ENCODE measurements at places on chromosomes 5 and 9.
A peak's percentile ranks its signal among the peaks of the same experiment; 100 is the strongest.

DNA sequence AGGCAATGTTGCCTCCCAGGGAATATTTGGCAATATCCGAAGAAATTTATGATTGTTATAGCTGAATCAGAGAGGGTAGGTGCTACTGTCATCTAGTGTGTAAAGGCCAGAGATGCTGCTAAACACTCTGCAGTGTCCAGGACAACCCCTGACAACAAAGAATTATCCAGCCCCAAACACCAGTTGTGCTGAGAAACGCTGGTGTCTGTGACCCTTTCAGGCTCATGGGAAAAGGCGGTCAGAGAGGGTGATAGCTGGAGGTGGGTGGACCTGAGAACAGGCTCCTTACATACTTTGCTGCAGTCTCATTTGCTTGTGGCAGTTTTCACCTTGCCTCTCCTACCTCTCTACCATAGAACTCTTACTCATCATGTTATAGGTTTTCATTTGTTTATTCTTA, 295.3 kb upstream of the DMRT1 start:
- no peak for DNase-seq

GRCh38 chr5:159174511-159175168, 34.7 kb downstream of the RNF145 start:
- no peak for DNase-seq

- peak; percentile 58 for DNase-seq
These were observed 107.4 kb upstream of the LHFPL2 start for GRCh38 chr5:78755822-78756429.

- no peak for DNase-seq
These were observed 220.5 kb downstream of the NR2F1-AS1 start for GRCh38 chr5:93360436-93361088.

DNA sequence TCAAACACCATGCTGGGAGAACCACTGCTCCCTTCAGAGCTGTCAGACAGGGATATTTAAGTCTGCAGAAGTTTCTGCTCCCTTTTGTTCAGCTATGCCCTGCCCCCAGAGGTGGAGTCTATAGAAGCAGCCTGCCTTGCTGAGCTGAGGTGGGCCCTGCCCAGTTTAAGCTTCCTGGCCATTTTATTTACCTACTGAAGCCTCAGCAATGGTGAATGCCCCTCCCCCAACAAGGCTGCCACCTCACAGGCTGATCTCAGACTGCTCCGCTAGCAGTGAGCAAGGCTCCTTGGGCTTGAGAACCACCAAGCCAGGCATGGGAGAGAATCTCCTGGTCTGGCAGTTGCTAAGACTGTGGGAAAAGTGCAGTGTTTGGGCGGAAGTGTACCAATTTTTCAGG, 205.5 kb upstream of the PTGER4 start:
- DNase-seq, result no peak

GRCh38 chr5:35908814-35909213, 29.6 kb downstream of the CAPSL start:
- DNase-seq, result no peak

- no peak for DNase-seq
These were observed 89.7 kb downstream of the KCNT1 start for GRCh38 chr9:135791431-135792267.

- peak; percentile 76 for DNase-seq
These were observed 1.3 kb upstream of the TRMO start for GRCh38 chr9:97923529-97924108.

GRCh38 chr5:142015781-142016533, 3.1 kb upstream of the GNPDA1 start:
- DNase-seq, result no peak

GRCh38 chr9:69888856-69889585, 68.4 kb downstream of the CFAP95 start:
- DNase-seq, result no peak

GRCh38 chr5:149684371-149684770, 45.7 kb upstream of the PPARGC1B start:
- DNase-seq, result no peak

GRCh38 chr9:22528485-22528884, 81.9 kb downstream of the DMRTA1 start:
- DNase-seq, result peak; percentile 46

DNA sequence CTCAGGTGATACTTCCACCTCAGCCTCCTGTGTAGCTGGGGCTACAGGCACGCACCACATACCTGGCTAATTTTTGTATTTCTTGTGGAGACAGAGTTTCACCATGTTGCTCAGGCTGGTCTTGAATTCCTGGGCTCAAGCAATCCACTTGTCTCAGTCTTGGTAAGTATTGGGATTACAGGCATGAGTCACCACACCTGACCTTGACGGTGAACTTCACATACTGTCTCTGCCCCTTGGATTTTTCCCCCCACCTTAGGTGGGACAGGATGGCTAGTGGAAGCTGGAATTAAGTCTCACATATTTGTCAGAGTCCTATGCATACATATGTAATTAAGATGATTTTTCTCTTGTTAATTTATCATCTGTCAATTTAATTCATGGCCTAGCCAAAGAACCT, 20.9 kb upstream of the RFK start:
- no peak for DNase-seq

DNA sequence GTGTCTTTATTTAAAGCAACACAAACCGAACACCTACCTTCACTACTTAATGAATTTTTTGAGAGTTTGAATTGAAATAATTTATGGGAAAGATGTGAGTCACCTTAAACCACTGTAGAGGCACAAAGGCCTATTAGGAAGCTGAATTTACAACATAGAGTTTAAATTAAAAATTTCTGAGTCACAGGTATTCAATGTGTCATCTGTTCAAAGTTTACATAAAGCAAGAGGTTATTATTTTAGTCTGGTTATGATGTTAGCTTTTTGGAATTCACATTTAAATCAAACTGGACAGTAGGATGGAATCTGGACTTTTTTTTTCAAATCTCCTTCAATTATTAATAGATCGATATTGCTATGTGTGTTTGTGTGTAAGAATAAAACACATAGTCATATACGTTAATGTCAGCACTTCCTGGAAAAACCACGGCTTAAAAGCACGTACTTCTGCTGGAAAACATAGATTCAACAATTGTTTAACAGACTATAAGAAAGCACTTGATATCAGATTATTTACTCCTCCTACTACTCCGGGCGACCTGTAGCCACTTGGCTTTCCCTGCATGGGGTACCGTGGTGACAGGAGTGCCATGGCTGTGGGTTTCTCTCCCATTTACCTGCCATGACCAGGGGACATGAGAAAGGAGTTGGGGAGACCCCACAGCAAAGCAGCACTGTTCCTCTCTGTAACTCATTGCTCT, 638.6 kb downstream of the SEMA5A start:
- DNase-seq, result peak; percentile 50

DNA sequence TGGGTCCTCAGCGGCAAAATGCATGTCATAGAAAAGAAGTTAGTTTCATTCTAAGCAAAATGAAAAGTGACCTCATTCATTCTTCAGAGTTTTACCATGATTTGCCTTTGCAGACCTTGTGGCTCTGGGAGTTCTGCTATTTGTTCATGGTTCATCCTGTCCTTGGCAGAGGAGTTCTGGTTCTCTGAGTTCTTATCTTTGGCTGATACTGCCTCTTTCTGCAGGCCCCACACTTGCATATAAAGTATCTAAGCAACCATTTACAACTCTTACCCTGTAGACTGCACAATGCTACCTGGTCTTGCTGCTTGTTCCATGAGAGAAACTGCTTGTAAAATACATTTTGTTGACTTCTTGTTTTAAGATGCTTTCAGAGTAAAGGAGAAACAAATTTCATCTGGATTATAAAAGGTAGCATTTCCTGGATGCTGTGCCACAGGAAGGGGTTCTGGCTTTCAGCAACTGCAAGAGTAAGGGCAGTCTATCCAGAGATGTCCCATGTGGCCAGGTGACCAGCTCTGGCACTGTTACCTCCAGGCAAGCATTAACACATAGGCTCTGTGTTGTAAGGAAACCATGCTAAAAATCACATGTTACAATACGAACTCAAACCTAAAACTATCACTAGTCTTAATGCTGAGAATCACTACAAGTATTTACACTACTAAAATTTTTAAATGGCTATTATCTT, 513.2 kb downstream of the SPOCK1 start:
- DNase-seq, result no peak

All from fibroblast of gingiva (primary cell).